ENCODE measurements at places on chromosomes 4 and X.

DNA sequence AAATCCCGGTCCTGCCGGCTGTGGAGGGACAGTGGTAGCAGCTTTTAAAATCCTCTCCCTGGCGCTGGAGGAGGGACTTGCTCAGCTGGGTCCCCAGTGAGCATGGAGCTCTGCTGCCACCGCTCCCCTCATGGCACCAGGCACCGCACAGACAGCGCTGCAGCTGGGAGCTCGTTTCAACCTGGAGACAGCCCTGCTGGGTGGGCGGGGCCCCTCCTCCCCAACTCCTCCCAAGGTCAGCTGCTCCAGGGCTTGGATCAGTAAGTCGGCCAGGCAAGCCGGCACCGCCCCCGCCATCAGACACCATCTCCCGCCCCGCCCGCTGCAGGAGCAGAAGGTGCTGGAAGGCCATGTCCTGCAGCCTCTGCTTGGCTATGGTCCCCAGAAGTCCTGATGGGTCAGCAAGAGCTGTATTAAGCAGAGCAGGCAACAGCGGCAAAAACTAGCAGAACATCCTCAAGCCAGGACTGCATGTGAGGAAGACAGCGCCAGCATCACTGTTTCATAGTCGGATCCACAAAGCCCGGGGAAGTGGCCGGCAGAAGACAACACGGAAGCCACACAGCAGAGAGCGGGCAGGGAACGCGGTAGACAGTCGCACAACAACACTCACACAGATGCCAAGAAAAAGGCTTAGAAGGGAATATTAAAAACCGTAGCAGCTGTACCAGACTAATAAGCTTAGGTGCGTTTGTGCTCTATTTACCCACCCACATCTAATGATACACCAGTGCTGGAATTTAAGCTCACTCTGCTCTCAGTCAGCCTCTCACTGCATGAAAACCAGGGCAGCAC is 16.2 kb downstream of the ZFYVE28 start:
- no peaks in the 10 kb centered on the region for H3K36me3 ChIP-seq
- peaks cover 12% of the 10 kb centered on the region for H3K4me1 ChIP-seq
- peak; percentile 29 for DNase-seq
- peak overlapping the region; percentile 19 for H3K4me3 ChIP-seq
- no peaks in the 10 kb centered on the region for H3K27me3 ChIP-seq

DNA sequence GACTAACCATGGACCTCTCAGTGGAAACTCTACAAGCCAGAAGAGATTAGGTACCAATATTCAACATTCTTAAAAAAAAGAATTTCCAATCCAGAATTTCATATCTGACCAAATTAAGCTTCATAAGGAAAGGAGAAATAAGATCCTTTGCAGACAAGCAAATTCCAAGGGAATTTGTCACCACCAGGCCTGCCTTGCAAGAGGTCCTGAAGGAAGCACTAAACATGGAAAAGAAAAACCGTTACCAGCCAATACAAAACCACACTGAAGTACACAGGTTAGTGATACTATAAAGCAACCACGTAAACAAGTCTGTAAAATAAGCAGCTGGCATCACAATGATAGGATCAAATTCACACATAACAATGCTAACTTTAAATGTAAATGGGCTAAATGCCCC is 156.6 kb downstream of the FAM13A start:
- no peaks in the 10 kb centered on the region for H3K27me3 ChIP-seq

- H3K36me3 ChIP-seq: no peaks in the 10 kb centered on the region
- H3K27ac ChIP-seq: no peak overlapping the region
- no peak for DNase-seq
- no peaks in the 10 kb centered on the region for H3K4me1 ChIP-seq
- no peak overlapping the region for H3K4me3 ChIP-seq
These were observed 421.8 kb downstream of the GBA3 start for GRCh38 chr4:23114538-23114937.

GRCh38 chr4:139798456-139798855 is 132.8 kb downstream of the MGST2 start:
- peaks cover 24% of the 10 kb centered on the region for H3K4me1 ChIP-seq
- no peaks in the 10 kb centered on the region for H3K36me3 ChIP-seq
- H3K4me3 ChIP-seq: no peak overlapping the region
- no peak overlapping the region for H3K27ac ChIP-seq
- DNase-seq: peak; percentile 94

DNA sequence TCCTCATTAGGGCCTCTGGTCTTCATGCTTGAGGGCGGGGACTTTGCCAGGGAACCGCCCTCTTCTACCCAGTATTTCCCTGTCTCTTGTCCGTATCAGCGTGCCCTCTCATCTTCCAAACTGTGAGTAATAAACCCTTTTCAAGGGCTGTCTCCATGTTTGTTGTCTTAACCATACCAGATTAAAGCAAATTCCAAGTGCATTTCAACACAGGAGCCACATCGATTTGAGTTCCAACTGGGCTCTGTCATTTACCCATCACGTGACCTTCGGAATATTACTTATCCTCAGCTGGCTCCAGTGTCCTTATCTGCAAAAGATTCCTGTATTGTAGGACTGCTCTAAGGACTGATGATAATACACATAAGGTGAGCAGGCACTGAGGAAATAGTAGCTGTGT is 6.4 kb upstream of the PHEX start:
- DNase-seq: no peak
- H3K27ac ChIP-seq: no peak overlapping the region
- H3K4me1 ChIP-seq: no peaks in the 10 kb centered on the region
- H3K36me3 ChIP-seq: no peaks in the 10 kb centered on the region
- no peaks in the 10 kb centered on the region for H3K27me3 ChIP-seq

GRCh38 chr4:66574145-66574978 is 904.1 kb upstream of the EPHA5 start:
- DNase-seq: no peak
- H3K4me1 ChIP-seq: no peaks in the 10 kb centered on the region
- H3K27me3 ChIP-seq: no peaks in the 10 kb centered on the region
- H3K4me3 ChIP-seq: no peak overlapping the region
- no peak overlapping the region for H3K27ac ChIP-seq

- H3K4me1 ChIP-seq: peaks cover 10% of the 10 kb centered on the region
- peak; percentile 45 for DNase-seq
- H3K4me3 ChIP-seq: peak overlapping the region; percentile 6
- H3K36me3 ChIP-seq: no peaks in the 10 kb centered on the region
- H3K27me3 ChIP-seq: peaks cover 42% of the 10 kb centered on the region
- H3K27ac ChIP-seq: no peak overlapping the region
These were observed 1.4 kb downstream of the DCHS2 start for GRCh38 chr4:154490234-154490582.

- H3K27ac ChIP-seq: no peak overlapping the region
- no peaks in the 10 kb centered on the region for H3K27me3 ChIP-seq
- peak; percentile 33 for DNase-seq
- H3K4me3 ChIP-seq: no peak overlapping the region
These were observed 26.6 kb downstream of the SNX25 start for GRCh38 chr4:185235843-185236503.

DNA sequence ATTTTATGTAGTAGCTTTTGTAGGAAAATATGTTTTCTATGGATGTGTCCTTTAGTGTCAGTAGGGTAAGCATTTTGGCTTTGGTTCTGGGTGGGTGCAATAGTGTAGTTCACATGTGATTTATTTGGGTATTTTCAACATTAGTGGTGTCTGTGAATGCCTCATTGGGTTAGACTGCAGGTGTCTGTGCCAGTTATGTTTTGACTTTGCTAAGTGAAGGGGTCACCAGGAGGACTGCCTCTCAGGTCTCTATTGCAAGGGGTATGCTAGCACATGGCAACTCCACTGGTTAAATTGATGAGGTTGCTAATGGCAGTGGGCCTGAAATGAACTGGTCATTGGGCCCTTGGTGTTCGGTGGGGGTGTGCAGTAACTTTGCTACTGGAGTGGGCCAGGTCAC is 467.1 kb downstream of the NAF1 start:
- no peak overlapping the region for H3K27ac ChIP-seq
- H3K36me3 ChIP-seq: no peaks in the 10 kb centered on the region
- no peak overlapping the region for H3K4me3 ChIP-seq
- DNase-seq: no peak
- no peaks in the 10 kb centered on the region for H3K27me3 ChIP-seq
- H3K4me1 ChIP-seq: no peaks in the 10 kb centered on the region

DNA sequence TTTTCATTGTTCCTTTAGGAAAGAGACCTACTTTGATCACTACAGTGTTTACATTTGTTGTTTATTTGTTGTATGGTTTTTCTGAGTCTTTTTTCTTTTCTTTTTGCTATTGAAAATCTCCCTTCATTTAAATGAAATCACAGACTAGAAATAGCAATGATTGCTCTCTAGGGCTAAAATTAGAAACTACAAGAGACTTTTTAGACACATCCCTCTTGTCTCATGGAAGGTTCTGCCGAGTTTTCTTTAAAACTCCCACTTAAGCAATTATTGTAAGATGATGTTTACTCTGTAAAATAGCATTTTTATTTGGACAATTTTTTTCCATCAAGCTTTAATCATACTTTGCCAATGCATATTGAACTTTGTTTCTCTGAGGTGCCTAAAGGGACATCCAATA is 136.6 kb downstream of the PALLD start:
- H3K27ac ChIP-seq: no peak overlapping the region
- H3K27me3 ChIP-seq: peaks cover 76% of the 10 kb centered on the region
- DNase-seq: no peak
- no peak overlapping the region for H3K4me3 ChIP-seq

DNA sequence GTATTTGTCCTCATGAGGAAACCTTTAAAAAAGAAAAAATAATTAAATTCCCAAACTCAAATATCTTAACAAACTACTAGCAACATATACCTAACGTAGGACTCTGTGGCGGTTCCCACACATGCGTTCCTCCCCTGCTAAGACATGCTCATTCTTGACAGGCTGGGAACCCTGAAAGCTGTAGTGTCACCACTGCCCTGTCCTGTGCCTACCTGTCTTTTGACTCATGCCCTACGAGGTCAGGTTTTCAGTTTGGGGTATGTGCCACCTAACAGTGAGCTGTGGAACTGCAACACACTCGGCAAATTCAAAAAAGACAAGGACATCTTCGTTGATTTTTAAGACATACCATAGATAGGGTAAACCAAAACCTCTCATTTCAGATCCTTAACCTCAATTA is 17.8 kb downstream of the IDS start:
- H3K4me3 ChIP-seq: no peak overlapping the region
- peaks cover 85% of the 10 kb centered on the region for H3K36me3 ChIP-seq
- DNase-seq: peak; percentile 8
- H3K27ac ChIP-seq: no peak overlapping the region
- no peaks in the 10 kb centered on the region for H3K4me1 ChIP-seq
- H3K27me3 ChIP-seq: no peaks in the 10 kb centered on the region

GRCh38 chr4:7876201-7876875 is 63.3 kb downstream of the AFAP1 start:
- H3K36me3 ChIP-seq: no peaks in the 10 kb centered on the region
- peaks cover 54% of the 10 kb centered on the region for H3K27me3 ChIP-seq
- H3K27ac ChIP-seq: no peak overlapping the region
- no peaks in the 10 kb centered on the region for H3K4me1 ChIP-seq

DNA sequence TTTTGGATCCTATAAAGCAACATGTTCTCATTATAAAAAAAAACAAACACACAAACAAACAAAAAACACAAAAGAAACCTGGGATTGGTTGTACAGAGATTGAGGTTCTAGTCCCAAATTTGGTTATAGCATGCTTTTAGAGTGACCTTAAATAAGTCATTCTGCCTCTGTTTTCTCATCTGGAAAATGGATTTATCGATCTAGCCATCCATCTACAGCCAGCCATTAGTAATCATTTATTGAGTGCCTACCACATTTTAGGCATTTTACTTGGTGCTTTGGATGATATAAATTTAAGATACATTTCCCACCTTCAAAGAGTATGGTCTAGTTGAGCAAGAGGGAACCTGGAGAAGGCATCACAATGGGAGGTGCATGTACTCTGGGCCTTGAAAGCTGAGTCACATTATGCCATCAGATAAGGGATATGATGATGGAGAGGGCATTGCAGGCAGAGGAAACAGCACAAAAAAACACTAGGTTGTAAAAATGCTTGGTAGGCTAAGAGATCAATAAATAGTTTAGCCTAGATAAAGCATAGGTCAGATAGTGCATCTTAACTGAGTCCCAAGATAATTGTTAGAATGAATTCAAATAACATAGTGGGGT is 91.4 kb downstream of the HEPH start:
- no peak overlapping the region for H3K4me3 ChIP-seq
- H3K36me3 ChIP-seq: no peaks in the 10 kb centered on the region
- no peaks in the 10 kb centered on the region for H3K27me3 ChIP-seq
- no peak for DNase-seq
- no peaks in the 10 kb centered on the region for H3K4me1 ChIP-seq

DNA sequence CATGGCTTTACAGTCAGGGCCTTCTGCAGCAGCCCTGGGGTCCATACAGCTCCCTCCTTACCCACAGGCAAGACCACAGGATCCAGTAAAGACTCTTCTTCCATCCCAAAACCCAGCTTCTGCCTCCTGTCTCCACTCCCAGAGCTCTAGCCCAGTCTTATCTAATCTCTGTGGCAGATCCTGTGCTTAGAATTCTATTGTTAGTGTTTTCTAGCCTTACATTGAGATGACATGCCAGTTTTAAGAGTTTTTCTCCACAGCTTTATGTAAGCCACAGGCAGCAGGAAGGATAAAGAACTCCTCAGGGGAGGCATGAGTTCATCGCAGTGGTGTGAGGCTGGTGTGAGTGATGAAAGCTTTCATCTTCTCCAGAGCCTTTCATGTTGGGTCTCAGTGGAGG is 129.1 kb downstream of the RCHY1 start:
- H3K27me3 ChIP-seq: no peaks in the 10 kb centered on the region
- DNase-seq: no peak
- H3K4me1 ChIP-seq: no peaks in the 10 kb centered on the region
- no peak overlapping the region for H3K27ac ChIP-seq
- H3K4me3 ChIP-seq: no peak overlapping the region
- no peaks in the 10 kb centered on the region for H3K36me3 ChIP-seq

- H3K4me3 ChIP-seq: no peak overlapping the region
- no peak for DNase-seq
- no peaks in the 10 kb centered on the region for H3K36me3 ChIP-seq
- H3K27ac ChIP-seq: no peak overlapping the region
- H3K27me3 ChIP-seq: no peaks in the 10 kb centered on the region
These were observed 122.0 kb upstream of the RLIM start for GRCh38 chrX:74736450-74736849.

DNA sequence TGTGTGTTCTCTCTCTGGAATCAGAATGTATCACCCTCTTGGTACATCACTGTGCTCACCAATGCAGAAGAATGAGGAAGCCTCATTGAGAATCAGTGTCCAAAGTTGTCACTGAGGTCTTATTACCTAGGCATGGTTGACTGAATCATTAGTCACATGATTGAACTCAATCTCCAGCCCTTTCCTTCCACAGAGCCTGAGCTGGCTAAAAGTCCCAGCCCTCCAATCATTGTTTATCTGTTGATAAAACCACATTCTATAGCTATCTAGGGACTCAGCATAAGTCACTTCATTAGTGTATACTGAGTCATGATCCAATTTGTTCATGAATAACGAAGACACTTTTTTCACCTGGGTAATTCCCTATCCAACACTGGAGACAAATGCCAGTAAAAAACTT is 396.8 kb downstream of the TRAM1L1 start:
- no peaks in the 10 kb centered on the region for H3K4me1 ChIP-seq
- H3K4me3 ChIP-seq: no peak overlapping the region
- no peaks in the 10 kb centered on the region for H3K36me3 ChIP-seq
- H3K27ac ChIP-seq: no peak overlapping the region
- no peak for DNase-seq
